ENCODE measurements at places on chromosomes 5 and 9. TPM values are rescaled to one million over a fixed set of nuclear protein-coding genes. Genes with fewer than 3 reads are reported as not detected.

Gene MYO10
- 9.5 TPM for polyA plus RNA-seq

Gene TRPM6
- polyA plus RNA-seq = 0.05 TPM

Gene PCDHB5
- 0.33 TPM for polyA plus RNA-seq

Gene PCAT7
- polyA plus RNA-seq = 0.95 TPM

DNA sequence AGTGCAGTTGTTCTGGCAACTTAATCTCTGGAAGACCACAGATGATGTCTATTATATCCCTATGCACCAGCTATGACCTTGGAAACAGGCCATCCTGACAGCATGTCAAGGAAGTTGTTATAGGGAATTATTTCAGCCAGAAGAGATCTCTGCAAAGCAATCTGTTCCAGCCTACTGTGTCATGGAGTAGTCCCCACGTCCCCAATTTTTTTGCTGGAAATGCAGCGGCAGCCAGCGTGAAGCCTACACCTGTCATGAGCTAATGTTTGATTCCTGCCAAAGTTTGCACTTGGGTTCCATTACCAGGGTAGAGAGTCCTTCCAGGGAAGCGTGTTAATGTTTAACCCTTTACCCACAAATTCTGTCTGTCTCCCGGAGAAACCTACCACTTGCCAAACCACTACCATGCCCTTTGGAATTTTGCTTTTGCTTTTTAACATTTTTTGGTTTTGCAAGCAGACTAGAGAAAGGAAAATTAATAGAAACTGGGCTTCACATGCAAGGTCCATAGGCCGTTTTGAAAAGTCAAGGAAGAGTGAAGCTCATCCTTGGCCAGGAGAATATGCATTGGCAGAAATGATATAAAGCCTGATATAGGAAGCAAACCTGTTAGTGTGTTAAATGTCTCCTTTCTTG, 174.9 kb upstream of the SPRY4 start:
- no peak for DNase-seq

DNA sequence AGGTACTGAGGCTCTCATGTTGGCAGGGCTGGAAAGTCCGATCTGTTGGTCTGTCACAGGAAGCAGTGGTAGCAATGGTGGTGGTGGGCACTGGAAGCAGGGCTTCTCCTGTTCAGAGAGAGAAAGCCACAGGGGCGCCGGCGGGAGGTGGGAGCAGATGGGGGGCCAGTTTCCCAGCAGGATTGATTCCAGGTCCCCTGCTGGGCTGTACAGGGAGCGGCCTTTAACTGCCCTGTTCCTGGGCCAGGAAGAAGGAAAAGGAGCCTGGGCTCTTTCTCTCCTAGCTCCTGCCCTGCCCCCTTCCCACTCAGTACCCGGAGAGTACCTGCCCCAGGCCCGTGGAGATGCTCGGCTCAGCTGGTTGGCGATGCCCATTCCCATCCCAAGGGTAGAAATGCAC, 2.6 kb upstream of the DAB2IP start:
- no peak for DNase-seq

GRCh38 chr9:109349421-109349846, 28.6 kb upstream of the EPB41L4B start:
- DNase-seq = no peak

DNA sequence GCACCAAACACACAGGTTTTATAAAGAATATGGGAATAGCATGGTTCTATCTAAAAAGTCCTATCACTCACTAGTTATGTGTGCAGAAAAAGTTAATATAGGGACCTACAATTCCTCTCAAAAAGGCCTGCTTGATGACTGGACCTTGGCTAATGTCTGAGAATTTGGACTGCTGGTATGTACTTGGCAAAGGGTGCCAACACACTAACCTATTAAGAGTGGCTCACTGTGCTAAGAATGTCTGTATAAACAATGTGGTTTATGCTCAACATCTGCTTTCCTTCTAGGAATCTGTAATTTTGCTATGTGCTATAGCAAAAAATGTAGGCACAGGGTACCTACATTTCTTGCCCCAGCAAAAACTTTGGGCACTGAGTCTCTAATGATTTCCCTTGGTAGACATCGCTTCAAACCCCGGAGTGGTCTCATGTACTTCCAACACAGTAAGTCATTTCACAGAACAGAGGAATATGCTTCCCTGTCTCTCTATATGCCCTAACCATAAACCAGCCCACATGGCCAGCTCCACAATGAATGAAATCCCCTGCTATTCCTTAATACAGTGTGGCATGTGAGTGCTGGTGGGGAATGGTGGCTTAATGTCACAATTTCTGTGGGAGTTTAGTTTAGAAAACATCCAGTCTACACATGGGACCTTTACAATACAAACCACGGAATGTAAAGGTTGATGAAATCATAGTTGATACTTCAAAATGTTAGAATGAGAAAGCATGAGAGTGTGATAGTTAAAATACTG, 101.7 kb downstream of the UBAP2 start:
- DNase-seq = no peak

DNA sequence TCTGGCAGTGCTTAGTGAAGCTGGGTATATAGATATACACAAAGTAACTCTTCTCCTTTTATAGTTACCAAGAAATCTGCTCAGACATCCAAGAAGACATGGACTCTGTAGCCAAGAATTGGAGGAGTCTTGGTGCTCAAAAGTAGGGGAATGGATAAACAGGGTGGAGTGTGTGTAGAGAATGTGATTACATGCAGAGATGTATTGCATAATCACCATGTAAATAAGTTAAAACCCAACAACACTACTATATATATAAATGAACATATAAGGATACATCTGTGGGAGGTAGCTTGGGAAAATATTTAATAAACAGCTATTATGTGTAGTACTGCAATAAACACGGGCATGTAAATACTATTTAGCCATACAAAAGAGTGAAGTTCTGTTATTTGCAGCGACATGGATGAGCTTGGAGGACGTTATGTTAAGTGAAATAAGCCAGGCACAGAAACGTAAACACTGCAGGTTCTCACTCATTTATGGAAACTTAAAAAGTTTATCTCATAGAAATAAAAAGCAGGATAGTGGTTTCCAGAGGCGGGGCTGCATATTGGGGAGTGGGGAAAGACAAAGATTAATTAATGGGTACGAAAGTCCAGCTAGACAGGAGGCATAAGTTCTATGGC, 207.5 kb downstream of the TENT4A start:
- no peak for DNase-seq

- no peak for DNase-seq
These were observed 21.5 kb downstream of the PLPP7 start for GRCh38 chr9:131310833-131311554.

DNA sequence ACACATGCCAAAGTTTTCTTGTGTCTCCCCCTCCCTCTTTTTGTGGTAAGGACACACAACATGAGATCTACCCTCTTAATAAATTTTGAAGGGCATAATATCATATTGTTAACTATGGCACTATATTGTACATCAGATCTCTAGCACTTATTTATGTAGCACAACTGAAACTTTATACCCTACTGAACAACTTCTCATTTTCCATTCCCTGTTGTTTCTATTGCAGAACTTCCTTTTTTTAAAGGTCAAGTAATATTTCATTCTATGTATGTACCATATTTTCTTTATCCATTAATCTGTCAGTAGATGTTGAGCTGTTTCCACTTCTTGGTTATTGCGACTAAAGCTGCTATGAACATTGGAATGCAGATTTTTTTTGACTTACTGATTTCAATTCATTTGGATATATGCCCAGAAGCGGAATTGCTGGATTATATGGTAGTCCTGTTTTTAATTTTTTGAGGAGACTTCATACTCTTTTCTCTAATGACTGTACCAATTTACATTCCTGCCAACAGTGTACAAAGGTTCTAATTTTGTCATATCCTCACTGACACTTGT, 305.3 kb downstream of the PRR16 start:
- no peak for DNase-seq

DNA sequence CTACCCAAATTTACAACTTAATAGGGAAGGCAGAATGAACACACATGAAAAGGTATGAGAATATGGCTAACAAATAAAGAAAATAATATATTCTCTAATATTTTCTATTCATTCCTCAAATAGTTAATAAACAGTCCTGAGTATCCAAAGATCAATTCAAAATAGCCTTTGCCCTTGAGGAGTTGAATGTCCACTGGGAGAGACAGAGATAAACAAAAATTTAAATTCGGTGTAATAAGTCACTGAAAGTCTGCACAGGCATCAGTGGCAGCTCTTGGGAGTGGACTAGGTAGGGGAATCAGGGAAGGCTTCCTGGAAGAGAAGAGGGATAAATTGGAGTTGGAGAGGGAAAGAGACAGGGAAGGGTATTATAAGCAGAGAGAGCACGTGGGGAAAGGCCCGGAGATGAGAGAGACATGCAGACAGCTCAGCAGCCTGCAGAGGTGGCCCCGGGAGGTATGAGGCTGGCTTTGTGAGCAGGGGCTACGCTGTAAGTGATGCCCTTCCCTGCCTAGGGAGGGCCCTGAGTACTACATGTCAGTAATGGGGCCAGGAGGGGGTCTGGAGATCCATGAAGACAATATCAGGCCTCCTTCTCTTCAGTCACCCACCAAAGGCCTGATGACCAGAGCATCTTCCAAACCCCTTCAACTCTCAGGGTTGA, 137.1 kb downstream of the PDE8B start:
- DNase-seq = no peak

DNA sequence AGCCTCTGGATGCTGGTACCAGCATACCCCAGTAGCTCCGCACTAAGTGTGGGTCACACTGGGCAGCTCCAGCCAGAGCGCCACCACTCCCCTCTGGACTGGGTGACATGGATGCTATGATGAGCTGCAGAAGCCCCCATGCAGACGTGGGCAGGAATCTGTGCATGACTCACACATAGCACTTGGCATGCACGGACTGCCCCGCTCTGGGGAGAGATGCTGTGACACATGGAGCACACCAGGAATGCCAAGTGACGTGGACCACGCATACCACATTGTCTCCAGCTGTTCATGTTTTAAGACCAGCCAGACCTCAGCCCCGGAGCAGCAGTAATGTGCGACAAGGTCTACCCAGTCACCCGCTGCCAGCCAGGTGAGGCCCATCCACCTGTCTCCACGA, 64.1 kb downstream of the SEMA4D start:
- DNase-seq = no peak

GRCh38 chr5:149002761-149003689, 59.8 kb downstream of the SH3TC2 start:
- no peak for DNase-seq

DNA sequence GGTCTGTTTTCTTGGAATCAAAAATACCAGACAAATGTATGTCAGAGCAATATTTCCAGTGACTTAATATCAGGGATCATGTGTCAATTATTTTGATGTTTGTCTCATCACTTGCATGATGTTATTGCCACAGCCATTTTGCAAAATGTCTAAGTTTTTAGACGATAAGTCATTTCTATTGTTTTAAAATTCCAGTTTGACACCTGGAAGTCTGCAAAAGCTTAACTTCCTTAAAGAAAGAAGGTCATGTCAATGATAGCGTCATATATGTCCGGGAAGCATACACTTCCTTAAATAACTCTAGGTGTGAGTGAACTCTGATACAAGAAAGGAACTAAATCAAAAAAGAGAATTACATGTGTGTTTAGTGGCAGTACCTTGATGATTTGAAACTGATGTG, 259.5 kb downstream of the EDIL3 start:
- no peak for DNase-seq

GRCh38 chr5:13865312-13865711, 79.2 kb downstream of the DNAH5 start:
- no peak for DNase-seq

- no peak for DNase-seq
These were observed 37.9 kb downstream of the MED27 start for GRCh38 chr9:132041798-132042197.

DNA sequence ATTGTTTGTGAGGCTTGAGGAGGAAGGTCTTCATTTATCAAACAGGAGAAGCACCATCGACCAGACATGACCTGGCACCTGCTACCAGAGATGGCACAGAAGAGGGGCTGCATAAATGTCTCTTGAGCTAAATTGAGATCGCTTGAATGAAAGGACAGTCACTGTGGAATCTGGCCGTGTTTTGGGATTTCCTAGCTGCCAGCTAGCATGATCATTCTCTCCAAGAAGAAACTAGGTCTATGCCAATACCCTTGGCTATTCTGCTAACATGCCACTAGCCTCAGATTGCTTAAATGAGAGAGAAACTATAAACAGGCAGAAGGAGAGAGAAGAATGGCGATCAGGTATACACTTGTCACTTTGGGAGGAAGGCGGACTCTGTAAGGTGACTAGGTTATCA, 249.3 kb downstream of the CRB2 start:
- DNase-seq = no peak

GRCh38 chr9:113657765-113658544, 194.4 kb downstream of the RGS3 start:
- peak; percentile 88 for DNase-seq

DNA sequence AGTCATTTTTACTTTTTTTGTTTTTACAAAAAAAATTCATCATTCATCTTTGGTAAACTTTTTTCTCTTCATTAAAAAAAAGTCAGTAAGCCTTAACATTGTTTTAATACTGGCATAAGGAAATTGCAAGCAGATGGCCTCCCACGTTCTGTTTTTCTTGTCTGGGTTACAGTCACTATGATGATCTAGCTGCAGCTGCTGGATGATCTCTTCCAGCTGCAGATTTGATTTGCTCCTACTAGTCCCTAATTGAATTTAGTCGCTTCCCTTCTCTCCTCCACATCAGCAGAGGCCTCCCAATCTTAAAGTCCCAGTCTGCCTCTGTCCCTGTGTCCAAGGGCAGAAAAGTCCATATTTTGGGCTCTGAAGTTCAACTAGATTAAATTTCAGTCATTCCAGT, 106.8 kb upstream of the PTGER4 start:
- DNase-seq = no peak

- no peak for DNase-seq
These were observed 280.7 kb downstream of the RFX3 start for GRCh38 chr9:3244963-3245653.

Data from liver (tissue), 10 donors.